ENCODE measurements at places on chromosomes 3 and 15. TPM values are rescaled to one million over a fixed set of nuclear protein-coding genes. Genes with fewer than 3 reads are reported as not detected.

GRCh38 chr3:171695426-171695825 lies 114.9 kb downstream of the PLD1 start:
- H3K36me3 ChIP-seq = peaks cover 20% of the 10 kb centered on the region
- H3K4me3 ChIP-seq = no peak overlapping the region
- H3K4me1 ChIP-seq = no peaks in the 10 kb centered on the region
- peak; percentile 48 for DNase-seq
- H3K27me3 ChIP-seq = no peaks in the 10 kb centered on the region
- no peak overlapping the region for H3K27ac ChIP-seq

- no peak overlapping the region for H3K4me3 ChIP-seq
- H3K27ac ChIP-seq = no peak overlapping the region
- no peak for DNase-seq
- no peaks in the 10 kb centered on the region for H3K36me3 ChIP-seq
- H3K27me3 ChIP-seq = no peaks in the 10 kb centered on the region
Observed at GRCh38 chr3:39404943-39405686, 1.4 kb upstream of the RPSA start.

GRCh38 chr15:73650416-73651126 lies 17.4 kb upstream of the NPTN start:
- H3K27me3 ChIP-seq = no peaks in the 10 kb centered on the region
- H3K36me3 ChIP-seq = no peaks in the 10 kb centered on the region
- no peak for DNase-seq
- H3K4me1 ChIP-seq = no peaks in the 10 kb centered on the region

DNA sequence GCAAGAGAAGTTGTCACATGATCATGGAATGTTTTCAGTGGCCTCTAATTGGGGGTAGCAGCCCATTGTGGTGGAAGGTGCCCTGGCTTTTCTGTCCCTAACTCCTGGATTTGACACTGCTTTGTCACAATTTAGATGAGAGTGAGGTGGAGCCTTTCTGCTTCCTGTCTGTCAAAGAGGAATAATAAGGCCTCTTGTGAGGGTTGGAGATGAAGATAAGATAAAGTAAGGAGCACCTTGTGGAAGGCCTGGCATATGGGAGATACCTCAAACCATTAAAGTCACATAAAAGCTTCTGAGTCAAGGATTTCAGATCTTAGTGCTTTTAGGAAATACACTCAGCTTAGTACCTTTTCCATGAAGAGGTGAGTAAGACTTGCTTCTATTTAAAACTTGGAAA lies 172.6 kb upstream of the FAM3D start:
- H3K4me1 ChIP-seq = no peaks in the 10 kb centered on the region
- no peaks in the 10 kb centered on the region for H3K27me3 ChIP-seq
- H3K4me3 ChIP-seq = no peak overlapping the region
- H3K27ac ChIP-seq = no peak overlapping the region

DNA sequence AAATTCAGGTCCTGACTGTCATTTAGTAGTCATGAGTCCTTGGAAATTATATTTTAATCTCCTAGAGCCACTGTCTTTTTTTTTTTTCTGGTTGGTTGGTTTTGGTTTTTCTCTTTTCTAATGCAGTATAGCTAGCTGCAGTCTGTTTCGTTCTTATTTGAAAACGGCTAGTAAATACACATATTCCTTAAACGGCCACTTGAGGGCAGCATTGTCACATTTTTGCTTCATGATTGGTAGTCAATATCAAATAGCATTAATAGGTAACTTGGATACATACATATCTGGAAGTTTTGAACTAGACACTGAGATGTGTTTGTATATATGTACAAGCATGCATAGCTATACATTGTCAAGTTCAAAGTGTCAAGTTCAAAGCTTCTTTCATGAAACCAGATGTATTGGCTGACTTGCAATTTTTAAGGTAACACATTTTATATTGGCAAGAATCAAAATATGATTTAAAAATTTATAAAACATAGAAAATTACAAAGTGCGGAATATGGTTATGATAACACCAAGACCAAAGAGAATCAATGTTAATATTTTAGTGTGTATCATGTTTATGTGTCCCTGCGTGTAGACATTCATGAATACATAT lies 22.5 kb downstream of the GABRA5 start:
- H3K27ac ChIP-seq = no peak overlapping the region
- peaks cover 4% of the 10 kb centered on the region for H3K4me1 ChIP-seq
- H3K27me3 ChIP-seq = peaks cover 33% of the 10 kb centered on the region
- no peaks in the 10 kb centered on the region for H3K36me3 ChIP-seq

- H3K27ac ChIP-seq = no peak overlapping the region
- no peaks in the 10 kb centered on the region for H3K36me3 ChIP-seq
- DNase-seq = no peak
- peaks cover 11% of the 10 kb centered on the region for H3K4me1 ChIP-seq
- H3K27me3 ChIP-seq = no peaks in the 10 kb centered on the region
Observed at GRCh38 chr3:64221571-64222257, 3.6 kb downstream of the PRICKLE2 start.

DNA sequence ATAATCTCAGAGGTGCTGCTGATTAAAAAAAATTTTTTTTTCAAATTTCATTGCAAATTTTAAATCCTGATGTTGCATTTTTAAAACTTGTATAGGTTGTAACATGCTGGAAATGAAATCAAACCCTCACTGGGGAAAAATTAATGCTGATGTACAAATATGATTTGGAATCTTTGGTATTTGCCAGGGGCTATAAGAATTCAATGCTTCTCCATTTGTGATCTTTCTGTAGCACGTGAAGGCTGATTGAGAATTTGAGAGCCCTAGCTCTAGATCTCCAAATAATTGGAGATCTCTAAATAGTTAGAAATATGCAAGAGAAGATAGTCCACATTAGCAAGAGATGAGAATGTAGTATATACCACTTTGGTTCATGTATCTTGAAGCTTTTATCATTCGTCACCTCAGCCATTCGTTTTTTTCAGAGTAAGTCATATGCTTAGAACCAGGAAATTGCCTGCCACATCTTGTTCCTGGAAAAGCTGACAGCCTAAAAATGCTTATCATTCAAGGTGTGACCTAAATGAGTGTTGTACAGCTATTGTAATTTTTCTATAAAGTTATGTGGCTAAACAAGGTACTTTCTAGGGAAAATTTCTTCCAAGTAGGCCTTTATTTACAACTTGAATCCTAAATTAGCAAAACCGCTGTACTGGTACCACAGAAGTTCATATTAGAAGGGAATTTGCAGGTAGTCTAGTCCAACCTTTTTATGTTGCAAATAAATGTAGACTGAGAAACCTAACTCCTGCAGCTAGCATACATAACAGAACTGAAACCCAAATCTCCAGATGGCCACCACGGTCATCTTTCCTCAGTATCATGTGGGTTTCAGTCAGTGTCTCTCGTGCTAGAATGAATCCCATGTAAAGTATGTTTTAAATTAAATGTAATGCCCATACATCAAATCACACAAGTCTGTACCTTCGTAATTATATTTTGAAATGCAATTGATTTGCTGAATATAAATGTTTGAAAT lies 48.5 kb downstream of the FNDC3B start:
- no peak overlapping the region for H3K4me3 ChIP-seq
- H3K36me3 ChIP-seq = no peaks in the 10 kb centered on the region
- H3K27ac ChIP-seq = peak overlapping the region; percentile 8
- H3K27me3 ChIP-seq = no peaks in the 10 kb centered on the region

- no peak for DNase-seq
- no peak overlapping the region for H3K4me3 ChIP-seq
- no peaks in the 10 kb centered on the region for H3K4me1 ChIP-seq
Observed at GRCh38 chr3:24396338-24396737, 98.3 kb downstream of the THRB start.

GRCh38 chr3:194688200-194688740 lies 2.6 kb downstream of the FAM43A start:
- no peaks in the 10 kb centered on the region for H3K36me3 ChIP-seq
- peak; percentile 61 for DNase-seq
- no peaks in the 10 kb centered on the region for H3K27me3 ChIP-seq
- peaks cover 47% of the 10 kb centered on the region for H3K4me1 ChIP-seq

- H3K27ac ChIP-seq = no peak overlapping the region
- no peaks in the 10 kb centered on the region for H3K4me1 ChIP-seq
- DNase-seq = no peak
- no peak overlapping the region for H3K4me3 ChIP-seq
Observed at GRCh38 chr3:175068587-175068986, 209.5 kb downstream of the NAALADL2 start.

DNA sequence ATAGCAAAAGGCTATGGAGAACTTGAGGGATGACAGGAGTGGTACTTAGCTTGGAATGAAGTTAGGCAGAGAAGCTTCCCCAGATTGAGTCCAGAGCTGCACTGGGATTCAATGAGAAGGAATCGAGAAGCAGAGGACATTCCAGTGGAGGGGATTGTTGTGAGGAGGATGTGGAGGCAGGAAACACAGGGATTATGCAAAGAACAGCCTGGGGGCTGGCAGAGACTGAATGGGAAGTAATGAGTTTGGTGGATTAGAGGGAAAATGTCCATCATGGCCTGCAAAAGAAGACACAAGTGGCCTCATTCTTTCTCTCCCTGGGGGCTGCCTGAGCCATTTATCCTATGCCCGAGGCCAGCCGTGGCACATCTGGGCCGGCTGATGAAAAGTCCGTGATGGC lies 20.5 kb upstream of the SCN10A start:
- DNase-seq = no peak
- no peaks in the 10 kb centered on the region for H3K4me1 ChIP-seq
- no peak overlapping the region for H3K27ac ChIP-seq
- no peaks in the 10 kb centered on the region for H3K36me3 ChIP-seq
- H3K4me3 ChIP-seq = no peak overlapping the region
- H3K27me3 ChIP-seq = no peaks in the 10 kb centered on the region

DNA sequence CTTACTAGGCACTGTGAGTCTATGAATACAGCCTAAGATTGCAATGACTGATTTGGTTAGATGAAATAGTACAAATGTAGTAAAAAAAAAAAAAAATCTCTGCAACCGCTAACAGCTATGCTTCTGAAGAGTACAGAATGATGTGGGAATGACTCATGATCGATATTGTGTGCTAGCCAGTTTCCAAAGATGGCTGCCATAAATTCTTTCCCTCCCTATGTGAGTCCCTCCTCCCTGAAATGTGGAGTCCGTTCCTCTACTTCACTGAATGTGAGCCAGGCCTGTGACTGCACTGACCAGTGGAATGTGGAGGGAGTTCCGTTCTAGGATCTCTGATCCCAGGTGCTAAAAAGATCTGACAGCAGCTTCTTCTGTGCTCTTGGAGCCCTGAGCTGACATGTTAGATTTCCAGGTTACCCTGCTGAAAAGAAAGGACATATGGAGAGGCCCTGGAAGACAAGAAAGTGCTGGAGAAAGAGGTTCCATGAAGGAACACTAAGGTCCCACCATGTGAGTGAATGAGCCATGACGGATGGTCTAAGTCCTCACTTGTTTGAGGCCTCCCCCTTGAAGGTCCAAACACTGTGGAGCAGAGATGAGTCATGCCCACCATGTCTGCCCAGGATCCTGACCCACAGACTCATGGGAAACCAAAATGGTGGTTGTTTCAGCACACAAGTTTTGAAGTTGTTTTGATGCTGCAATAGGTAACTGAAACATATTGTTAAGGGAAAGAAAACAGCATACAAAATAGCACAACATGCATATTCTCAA lies 46.3 kb downstream of the DGKG start:
- H3K36me3 ChIP-seq = peaks cover 7% of the 10 kb centered on the region
- no peak overlapping the region for H3K4me3 ChIP-seq
- DNase-seq = no peak
- no peaks in the 10 kb centered on the region for H3K4me1 ChIP-seq

DNA sequence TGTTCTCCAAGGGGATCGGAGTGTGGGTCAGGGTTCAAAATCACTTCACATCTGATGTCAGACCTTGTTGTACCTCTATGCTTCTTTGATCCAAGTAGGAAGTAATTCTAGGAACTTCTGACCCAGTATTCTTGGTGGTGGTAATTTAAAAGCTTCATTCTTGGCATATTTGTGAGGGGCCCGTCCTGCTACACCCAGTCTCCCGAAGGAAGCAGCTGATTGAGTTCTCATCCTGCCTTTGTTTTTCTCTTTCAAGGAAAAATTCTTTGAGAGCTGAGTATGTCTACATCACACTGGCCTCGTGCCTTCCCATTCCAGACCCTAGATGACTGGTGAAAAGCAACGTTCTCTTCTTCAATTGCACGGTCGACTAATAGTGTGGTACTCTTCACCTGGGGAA lies 234.4 kb upstream of the TPRG1 start:
- no peaks in the 10 kb centered on the region for H3K36me3 ChIP-seq
- H3K4me1 ChIP-seq = peaks cover 12% of the 10 kb centered on the region
- no peak overlapping the region for H3K27ac ChIP-seq
- no peak for DNase-seq
- H3K4me3 ChIP-seq = no peak overlapping the region

DNA sequence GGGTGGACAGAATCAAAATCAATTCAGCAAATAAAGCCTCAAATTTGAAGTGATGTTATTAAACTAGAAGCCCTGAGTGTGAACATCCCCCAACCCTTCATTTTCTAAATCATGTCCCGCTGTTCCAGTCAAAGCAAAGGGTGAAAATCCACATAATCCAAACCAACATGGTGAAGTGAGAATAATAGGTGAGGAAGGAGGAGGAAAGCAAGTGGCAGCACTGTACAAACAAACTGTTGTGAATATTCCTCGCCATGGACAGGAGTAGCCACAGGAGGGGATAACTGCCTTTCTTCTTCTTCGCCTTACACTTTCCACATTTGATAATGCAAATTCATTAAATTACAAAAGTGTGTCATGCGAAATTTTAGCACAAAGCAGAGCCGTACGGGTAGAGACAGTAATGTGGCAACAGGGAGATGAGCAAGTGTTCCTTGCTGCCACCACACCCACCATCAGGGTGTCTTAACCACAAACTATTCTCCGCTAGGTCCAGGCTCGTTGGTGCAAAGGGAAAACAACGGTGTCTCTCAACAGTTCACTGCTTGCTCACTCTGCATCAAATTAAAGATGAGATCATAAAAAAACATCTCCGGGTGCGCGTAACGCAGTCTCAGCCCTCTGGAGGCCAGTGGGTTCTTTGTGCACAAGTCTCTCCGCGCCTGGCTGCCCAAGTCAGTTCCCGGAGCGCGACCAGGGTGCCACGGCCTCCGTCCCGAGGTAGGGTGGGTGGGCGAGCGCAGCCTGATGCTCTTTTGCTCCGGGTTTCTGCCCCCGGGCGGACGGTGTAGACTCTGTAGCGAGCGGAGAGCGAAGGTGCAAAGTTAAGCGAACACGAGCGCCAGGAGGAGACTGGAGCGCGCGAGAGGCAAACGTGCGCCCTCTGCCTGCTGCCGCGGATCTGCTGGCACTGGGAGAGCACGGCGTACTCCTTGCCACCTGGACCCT lies 6.7 kb downstream of the EPHA3 start:
- H3K4me3 ChIP-seq = peak overlapping the region; percentile 24
- DNase-seq = peak; percentile 60
- no peaks in the 10 kb centered on the region for H3K36me3 ChIP-seq
- no peak overlapping the region for H3K27ac ChIP-seq
- peaks cover 51% of the 10 kb centered on the region for H3K27me3 ChIP-seq

Gene PAQR9
- polyA plus RNA-seq = not detected

Gene ZCWPW2
- 2.1 TPM for polyA plus RNA-seq

Gene PLSCR4
- polyA plus RNA-seq = 61.8 TPM

Gene MITF
- polyA plus RNA-seq = 6.2 TPM

Gene NMNAT3
- 5.1 TPM for polyA plus RNA-seq

Gene CCR9
- not detected for polyA plus RNA-seq

Gene CPLX3
- not detected for polyA plus RNA-seq

Gene HTR3E
- not detected for polyA plus RNA-seq

Gene ALDH1A2
- polyA plus RNA-seq = 68.2 TPM

Gene SELENOK
- polyA plus RNA-seq = 59.7 TPM

Gene TMEM44
- polyA plus RNA-seq = 33.8 TPM

Measured in left lung (tissue), 14 donors.